Stimulated activated CD4-positive, alpha-beta T cell treated with anti-CD3 and anti-CD28 coated beads, Interleukin-15, amount 100 ng/mL, for 1 hour (primary cell): ENCODE measurements at places on chromosomes 2 and 18.

GRCh38 chr2:103161456-103162289, 399.8 kb downstream of the TMEM182 start:
- DNase-seq, result no peak

- DNase-seq, result no peak
These were observed 37.1 kb downstream of the AGFG1 start for GRCh38 chr2:227509076-227509475.

- peak; percentile 43 for DNase-seq
These were observed 66.7 kb downstream of the DNMT3A start for GRCh38 chr2:25274868-25275574.

- DNase-seq, result no peak
These were observed 43.2 kb downstream of the ATIC start for GRCh38 chr2:215354771-215355695.

DNA sequence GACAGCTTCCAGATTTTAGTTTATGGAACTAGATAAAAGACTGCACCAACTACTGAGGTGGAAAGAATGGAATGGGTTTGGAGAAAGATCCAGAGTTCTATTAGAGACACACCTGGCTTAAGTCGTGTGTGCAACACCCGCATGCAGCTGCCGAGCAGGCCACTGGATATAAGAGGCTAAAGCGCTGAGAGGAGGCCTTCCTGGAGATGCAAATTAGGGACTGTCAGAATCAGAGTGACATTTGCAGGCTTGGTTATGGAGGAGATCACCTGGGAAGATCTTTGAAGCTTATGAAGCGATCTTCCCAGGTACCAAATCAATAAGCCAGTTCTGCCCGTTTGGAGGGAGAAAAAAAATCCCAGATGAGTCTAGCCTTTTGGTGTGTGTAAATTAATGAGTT, 30.4 kb upstream of the KLHL29 start:
- no peak for DNase-seq
